A549 treated with RU486 at 1 μM for 4 hours (cell line): ENCODE measurements at places on chromosomes 2 and 18. TPM values are rescaled to one million over a fixed set of nuclear protein-coding genes. Genes with fewer than 3 reads are reported as not detected.

Gene DUSP19
- 0.17 to 0.87 TPM (median 0.45 TPM) in 5 replicates for total RNA-seq

Gene CPLX4
- total RNA-seq = not detected in 5 replicates

Gene ALPI
- total RNA-seq = not detected in 5 replicates

Gene TMBIM1
- total RNA-seq = 114 to 128 TPM (median 126 TPM) in 5 replicates

Gene CRACDL
- 0.32 to 1.4 TPM (median 0.52 TPM) in 5 replicates for total RNA-seq

Gene LOXHD1
- total RNA-seq = not detected in 5 replicates

Gene BCL2
- total RNA-seq = 0.53 to 0.73 TPM (median 0.70 TPM) in 5 replicates

Gene DNAJB2
- 40.3 to 55.4 TPM (median 48.6 TPM) in 5 replicates for total RNA-seq

Gene NAT8
- not detected in 5 replicates for total RNA-seq

Gene CROCC2
- total RNA-seq = not detected in 5 replicates

Gene TRIM43
- 0.06 TPM in 1 of 5 replicates, not detected in the others for total RNA-seq

Gene EGR4
- total RNA-seq = 0.17 to 0.37 TPM (median 0.27 TPM) in 5 replicates

Gene PFN4
- total RNA-seq = 0.67 to 1.5 TPM (median 1.4 TPM) in 5 replicates

Gene LIMS4
- 0.37 to 1.1 TPM (median 0.56 TPM) in 5 replicates for total RNA-seq

Gene UCN
- total RNA-seq = 0.71 to 2.2 TPM (median 1.8 TPM) in 5 replicates

Gene POLE4
- total RNA-seq = 102 to 208 TPM (median 161 TPM) in 5 replicates

Gene VWA3B
- 0.51 to 0.77 TPM (median 0.62 TPM) in 3 of 5 replicates, not detected in the others for total RNA-seq

Gene ANO7
- total RNA-seq = 1.7 to 2.7 TPM (median 1.9 TPM) in 5 replicates

Gene SGPP2
- total RNA-seq = 0.11 to 0.33 TPM (median 0.20 TPM) in 5 replicates

Gene TOGARAM2
- 0.09 to 0.20 TPM (median 0.18 TPM) in 4 of 5 replicates, not detected in the other for total RNA-seq

Gene VIT
- total RNA-seq = not detected in 5 replicates

Gene CMPK2
- total RNA-seq = 0.72 to 1.5 TPM (median 0.96 TPM) in 5 replicates

Gene MATN3
- 9.0 to 15.5 TPM (median 13.7 TPM) in 5 replicates for total RNA-seq

Gene MEP1B
- total RNA-seq = 0.06 TPM in 1 of 5 replicates, not detected in the others

Gene SERTAD2
- total RNA-seq = 12.4 to 16.8 TPM (median 15.3 TPM) in 5 replicates

Gene SERPINB11
- 0.22 TPM in 1 of 5 replicates, not detected in the others for total RNA-seq

Gene NGEF
- 15.4 to 20.7 TPM (median 16.8 TPM) in 5 replicates for total RNA-seq

Gene CTAGE1
- not detected in 5 replicates for total RNA-seq

Gene SCN3A
- total RNA-seq = 0.02 TPM in 2 of 5 replicates, not detected in the others
